ENCODE measurements at places on chromosomes 11 and 22.

DNA sequence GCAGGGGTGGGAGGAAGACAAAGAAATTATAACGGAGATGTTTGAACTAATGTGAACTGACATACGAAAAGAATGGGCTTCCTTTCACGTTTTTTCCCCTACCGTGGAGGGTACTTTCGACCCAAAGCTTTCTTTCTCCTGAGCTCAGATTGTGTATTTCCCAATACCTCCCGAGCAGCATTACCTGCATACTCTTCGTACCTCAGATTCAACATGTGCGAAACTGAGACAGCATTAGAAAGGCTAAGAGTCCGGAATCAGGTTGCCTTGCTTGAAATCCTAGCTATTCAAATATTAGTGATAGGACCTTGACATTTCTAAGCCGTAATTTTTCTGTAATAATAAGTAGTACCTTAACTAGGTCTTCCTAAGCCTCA, 778 bp upstream of the PAK1 start:
- no peak for DNase-seq

DNA sequence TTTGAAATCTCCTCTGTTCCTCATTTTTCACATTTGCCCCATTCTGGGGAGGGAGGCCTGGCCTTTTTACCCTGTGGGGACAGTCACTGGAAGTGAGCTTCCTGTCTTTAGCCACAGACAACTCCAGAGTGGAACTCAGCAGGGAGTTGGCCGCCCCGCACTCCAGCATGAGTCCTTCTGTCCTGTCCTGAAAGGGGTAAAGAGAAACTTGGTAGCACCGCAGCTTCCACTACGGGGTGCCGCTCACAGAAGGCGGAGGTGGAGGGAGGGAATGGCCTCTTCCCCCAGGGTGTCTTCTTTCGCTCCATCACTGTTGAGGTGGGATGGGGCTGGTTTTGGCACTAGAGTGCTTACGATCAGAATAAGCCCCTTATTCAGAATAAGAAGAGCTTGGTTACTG, 132.2 kb downstream of the ST3GAL4 start:
- no peak for DNase-seq

- DNase-seq, result no peak
These were observed 129.3 kb upstream of the B3GAT1 start for GRCh38 chr11:134541355-134541754.

GRCh38 chr11:77322506-77322905, 21.0 kb upstream of the GDPD4 start:
- DNase-seq, result no peak

DNA sequence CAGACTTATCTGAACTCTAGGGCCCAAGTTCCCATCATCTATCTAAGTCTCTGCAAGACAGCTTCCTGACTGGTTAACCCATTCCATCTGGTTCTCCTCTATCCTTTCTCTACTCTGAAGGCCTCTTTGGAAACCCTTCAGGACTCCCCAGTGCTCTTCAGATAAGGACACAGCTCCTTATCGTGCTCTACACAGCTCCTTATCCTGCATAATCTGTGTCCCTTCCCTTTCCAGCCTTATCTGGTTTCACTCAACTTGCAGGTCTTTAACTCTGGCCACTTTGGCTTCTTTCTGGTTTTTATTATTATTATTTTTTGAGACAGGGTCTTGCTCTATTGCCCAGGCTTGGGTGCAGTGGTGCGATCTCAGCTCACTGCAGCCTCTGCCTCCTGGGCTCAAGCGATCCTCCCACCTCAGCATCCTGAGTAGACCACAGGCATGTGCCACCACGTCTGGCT, 10.6 kb downstream of the ENDOD1 start:
- no peak for DNase-seq

GRCh38 chr11:45869551-45869950, 15.9 kb upstream of the MAPK8IP1 start:
- no peak for DNase-seq

DNA sequence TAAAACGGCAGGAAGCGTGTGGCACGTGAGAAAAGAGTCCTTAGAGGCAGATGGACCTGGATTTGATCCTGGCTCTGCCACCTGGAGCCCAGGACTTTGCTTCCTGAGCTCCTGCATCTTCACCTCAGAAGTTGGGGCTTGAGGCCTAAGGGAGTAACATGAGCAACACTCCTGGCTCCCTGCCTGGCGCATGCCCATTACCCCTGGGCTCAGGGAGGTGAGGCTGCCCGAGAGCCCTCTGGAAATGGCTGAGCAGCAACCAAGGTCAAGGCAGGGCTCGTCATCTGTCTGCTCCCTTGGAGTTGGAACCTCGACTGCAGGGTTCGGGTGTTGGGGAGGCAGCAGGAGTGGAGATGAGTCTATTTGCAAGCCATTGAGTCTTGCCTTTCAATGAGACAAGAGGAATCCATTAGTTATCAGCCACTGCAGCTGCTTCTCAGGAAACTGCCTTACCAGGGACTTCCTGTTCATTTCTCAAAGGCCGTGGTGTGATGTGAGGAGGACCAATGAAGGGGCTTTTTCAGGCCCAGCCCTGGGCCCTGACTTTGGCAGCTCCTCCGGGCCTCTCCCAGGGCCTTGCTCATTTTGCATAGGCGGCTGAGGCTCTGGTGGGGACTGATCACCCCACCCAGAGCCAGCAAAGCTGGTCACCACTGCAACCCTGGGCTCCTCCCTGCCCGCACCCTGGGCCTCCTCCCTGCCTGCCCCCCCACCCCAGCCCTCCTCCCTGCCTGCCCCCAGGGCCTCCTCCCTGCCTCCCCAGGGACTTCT, 6.4 kb downstream of the FADS2 start:
- no peak for DNase-seq

GRCh38 chr11:117094776-117095175, 3.5 kb downstream of the SIK3 start:
- DNase-seq, result no peak

- DNase-seq, result no peak
These were observed 9.9 kb downstream of the OVCH2 start for GRCh38 chr11:7696424-7696823.

DNA sequence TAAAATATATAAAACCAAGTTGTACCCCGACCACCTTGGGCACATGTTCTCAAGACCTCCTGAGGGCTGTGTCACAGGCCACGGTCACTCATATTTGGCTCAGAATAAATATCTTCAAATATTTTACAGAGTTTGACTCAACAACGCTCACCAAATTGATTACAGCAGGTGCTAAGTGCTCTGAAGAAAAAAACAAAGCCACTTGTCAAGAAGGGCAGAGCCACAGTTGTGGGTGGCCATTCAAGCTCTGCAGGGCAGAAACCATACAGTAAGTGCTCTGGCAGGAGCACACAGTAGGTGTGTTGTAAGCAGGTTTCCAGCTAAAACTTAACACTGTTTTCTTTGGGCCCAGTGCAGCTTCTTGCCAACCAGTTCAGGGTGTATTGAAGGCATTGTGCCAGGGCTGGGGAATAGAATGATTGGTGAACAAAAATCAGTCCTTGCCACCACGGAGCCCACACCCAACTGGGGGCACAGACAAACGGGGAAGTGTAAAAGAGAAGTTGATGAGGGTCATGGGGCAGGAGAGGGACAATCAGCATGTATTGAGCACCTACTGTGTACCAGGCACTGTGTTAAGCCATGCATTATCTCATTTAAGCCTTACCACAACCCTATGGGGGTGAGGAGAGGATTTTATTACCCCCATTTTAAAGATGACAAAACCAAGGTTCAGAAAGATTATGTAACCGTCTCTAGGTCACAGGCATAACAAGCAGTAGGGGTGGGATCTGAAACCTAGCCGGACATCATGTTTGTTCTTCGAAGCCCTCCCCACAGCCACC, 18.2 kb downstream of the ARRB1 start:
- no peak for DNase-seq
